AG08396 (cell line): ENCODE measurements at places on chromosomes 1 and 21.
A peak's percentile ranks its signal among the peaks of the same experiment; 100 is the strongest.

DNA sequence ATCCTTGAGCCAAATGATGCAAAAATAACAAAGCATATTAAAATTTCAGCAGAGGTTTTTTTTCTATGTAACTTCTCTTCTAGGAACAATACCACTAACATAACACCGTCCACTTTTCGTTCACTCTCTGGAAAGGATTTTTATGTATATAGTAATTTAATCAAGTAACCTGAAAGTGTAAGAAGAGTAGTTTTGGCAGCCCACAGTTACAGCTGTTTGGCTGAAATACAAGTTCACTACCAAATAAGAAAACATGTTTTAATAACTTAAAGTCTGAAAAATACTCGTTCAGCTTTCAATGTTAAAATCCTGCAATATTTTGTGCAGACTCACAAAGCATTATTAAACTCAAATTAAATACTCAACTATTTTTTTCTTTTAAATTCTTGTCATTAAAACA, 896.8 kb upstream of the ADGRL4 start:
- DNase-seq: no peak

GRCh38 chr1:20061866-20062265, 8.1 kb upstream of the PLA2G5 start:
- no peak for DNase-seq

GRCh38 chr1:26094076-26094669, 17.5 kb upstream of the PDIK1L start:
- DNase-seq: no peak

GRCh38 chr1:41135196-41135947, 106.7 kb downstream of the SCMH1 start:
- DNase-seq: no peak

DNA sequence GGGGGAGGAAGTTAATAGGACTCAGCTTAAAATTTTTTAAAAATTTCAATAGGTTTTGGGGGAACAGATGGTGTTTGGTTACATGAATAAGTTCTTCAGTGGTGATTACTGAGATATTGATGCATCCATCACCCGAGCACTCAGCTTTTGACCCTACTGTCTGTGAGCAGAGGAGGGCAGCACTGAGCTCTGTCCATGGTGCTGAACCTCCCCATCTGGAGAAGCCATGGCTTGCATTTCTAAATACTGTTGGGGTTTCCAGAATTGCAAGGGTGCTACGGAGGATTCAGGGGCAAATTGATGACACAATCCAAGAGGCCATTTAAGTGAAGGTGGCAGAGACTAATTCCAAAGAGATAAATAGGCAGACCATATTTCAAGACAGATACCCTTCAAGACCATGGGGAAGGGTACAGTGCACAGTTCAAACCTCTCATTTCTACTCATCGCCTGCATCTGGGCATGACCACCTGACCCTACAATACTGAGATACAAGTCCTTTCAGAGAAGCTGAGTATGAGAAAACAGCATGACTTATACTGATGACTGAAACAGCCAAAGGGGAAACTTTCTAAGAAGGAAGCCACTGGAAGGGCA, 17.2 kb downstream of the SYT2 start:
- peak; percentile 83 for DNase-seq

- DNase-seq: peak; percentile 86
Observed at GRCh38 chr1:85607126-85607920, 26.8 kb downstream of the CCN1 start.

GRCh38 chr1:64948905-64949833, 17.2 kb downstream of the JAK1 start:
- DNase-seq: no peak

DNA sequence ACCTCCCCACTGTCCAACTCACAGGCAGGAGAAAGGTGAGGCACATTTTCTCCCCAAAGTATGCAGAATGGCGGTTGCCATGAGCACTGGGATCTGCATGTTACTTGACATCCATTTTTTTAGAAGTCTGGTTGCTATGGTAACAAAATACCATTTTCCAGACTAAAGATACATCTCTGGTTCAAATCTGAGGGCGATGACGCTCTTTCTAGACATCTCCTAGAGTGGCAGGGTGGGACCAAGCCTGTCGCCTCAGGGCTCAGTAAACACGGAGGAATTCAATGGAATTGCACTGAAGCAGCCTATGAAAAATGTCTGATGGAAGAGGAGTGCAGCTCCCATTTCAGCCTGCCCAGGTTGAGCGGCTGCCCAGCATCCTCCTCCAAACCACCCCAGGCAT, 21.5 kb upstream of the FAM43B start:
- DNase-seq: no peak

GRCh38 chr21:42398436-42399028, 2.7 kb upstream of the TMPRSS3 start:
- no peak for DNase-seq

DNA sequence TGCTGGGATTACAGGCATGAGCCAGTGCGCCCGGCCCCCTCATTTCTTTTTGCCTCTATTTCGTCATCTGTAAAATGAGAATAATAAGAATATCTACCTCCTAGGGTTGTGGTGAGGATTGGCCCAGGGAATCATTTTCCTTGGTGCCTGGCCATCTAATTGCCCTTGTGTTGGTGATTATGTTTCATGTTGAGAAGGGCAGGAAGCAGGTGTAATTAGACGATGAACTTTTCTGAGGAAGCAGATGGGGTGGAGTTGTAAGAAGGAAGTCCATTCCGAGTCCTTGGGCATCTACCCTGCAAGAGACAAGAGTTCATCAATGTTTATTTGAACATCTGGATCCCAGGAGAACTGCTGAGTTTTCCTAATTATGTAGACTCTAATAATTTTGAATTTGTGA, 38.7 kb upstream of the NEK2 start:
- DNase-seq: no peak

GRCh38 chr1:107870696-107871095, 94.3 kb downstream of the VAV3 start:
- no peak for DNase-seq

DNA sequence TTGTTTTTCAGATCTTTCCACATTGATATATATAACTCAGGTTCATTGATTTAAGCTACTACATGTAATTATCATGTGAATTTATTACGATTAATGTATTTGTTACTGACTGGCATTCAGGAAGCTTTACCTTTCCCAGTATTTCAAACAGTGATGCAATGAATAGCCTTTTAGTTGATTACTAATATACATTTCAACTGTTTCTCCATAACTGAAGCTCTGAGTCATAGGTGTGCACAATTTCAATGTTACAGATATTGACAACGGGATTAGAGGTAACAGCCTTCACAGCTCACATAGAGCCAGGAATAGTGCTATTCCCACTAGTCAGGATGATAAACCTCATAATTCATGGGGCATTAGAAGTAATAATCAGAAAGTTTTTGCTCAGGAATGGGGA, 25.1 kb downstream of the RAVER2 start:
- DNase-seq: no peak

- DNase-seq: no peak
Observed at GRCh38 chr1:40895601-40896000, 33.4 kb upstream of the CITED4 start.

GRCh38 chr1:187306710-187307415, 478.1 kb downstream of the PLA2G4A start:
- no peak for DNase-seq

DNA sequence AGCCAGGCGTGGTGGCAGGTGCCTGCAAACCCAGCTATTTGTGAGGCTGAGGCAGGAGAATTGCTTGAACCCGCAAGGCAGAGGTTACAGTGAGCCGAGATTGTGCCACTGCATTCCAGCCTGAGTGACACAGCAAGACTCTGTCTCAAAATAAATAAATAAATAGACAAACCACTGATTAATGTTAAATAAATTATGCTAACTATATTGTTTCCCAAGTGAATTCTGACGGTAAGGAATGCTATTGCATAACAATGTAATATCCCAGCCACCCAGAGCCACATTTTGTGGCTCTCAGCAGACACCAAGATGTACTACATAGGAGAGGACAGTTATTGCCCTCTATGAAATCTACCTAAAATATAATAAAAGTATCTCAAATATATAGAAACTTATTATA, 55.4 kb downstream of the LPGAT1 start:
- DNase-seq: no peak

- DNase-seq: no peak
Observed at GRCh38 chr1:52641307-52641706, 8.3 kb downstream of the SHISAL2A start.

DNA sequence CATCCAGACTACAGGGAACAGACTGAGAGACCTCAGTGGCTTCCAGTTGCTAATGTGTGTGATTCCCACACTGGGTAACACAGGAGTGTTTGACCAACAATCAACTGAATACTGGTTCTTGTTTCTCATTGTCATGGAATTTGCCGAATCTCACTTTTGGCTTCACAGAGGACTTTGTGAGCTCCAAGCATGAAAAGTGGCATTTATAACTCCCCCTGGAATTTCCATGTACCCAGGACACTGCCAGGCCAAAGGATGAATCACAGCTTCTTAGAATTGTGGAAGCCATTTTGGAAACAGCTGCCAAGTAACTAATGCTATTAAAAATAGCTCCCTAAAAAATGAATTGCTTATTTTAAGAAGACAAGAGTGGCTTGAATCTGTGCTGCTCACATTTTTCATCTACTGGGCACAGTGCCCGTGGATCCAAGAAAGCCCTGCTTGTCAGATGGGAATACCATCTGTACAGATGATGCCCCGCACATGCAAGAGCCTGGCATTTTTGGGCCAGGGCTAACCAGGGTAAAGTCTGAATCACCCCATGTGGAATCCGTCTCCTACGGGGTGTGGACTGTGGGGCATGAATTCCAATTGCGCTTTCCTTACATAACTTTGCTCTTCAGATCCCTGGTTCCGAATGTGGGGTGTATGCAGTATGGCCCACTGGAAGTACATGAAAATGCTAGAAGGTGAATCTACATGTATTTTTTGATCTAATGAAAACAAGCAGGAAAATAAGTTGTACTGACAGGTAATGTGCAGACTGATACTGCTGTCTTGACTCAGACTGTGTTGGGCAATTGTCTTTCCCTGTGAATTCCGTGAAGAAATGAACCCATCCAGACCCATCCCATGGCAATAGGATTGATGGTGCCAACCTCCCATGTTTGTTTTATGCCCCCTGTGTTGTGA, 487.3 kb downstream of the SIPA1L2 start:
- peak; percentile 29 for DNase-seq

DNA sequence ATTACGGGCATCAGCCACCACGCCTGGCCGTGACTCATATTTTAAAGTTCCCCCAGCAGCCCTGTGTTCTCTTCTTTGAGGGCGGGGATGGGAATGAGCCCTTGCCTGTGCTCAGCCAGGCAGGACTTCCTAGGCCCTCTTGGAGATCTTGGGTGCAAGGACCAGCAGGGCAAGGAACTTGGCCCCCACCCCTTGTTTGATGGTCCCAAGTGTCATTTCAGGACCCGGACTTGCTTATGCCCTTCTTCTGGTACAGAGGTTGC, 9.3 kb downstream of the RASSF5 start:
- no peak for DNase-seq

DNA sequence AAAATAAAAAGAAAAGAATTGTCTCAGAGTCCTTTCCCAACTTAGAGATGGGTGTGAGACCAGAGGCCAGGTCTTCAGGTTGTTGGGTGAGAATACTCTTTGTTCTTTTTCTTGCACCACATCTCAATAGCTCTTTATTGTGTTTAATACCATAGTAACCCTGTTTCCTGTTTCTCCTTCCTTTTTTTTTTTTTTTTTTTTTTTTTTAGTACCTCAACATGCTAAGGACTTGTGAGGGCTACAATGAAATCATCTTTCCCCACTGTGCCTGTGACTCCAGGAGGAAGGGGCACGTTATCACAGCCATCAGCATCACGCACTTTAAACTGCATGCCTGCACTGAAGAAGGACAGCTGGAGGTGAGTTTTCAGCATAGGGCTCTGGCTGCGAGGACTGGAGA, 24.4 kb downstream of the CELF3 start:
- no peak for DNase-seq

GRCh38 chr21:42343963-42344510, 6.8 kb downstream of the TFF2 start:
- DNase-seq: no peak

DNA sequence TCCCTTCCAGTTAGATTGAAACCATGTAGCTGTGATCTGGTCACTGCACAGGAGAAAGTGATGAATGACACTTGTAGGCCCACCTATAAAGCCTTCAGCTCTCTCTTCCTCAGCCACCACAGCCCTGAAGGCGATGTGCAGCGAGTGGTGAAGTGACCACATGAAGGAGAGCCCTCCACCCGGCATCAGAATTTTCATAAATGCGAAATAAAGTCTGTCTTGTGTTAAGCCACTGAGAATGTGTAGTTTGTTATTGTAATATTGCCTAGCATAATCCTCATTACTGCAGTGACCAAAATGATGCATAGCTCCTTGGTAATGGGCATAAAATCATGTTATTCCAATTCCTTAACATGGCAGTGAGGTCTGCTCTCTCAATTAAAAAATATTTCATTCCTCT, 122.1 kb upstream of the LYPLAL1 start:
- no peak for DNase-seq

GRCh38 chr1:26529655-26530409, at the start of gene RPS6KA1:
RPS6KA1 (plus strand) TSS chr1:26529761; CDS start chr1:26529921, 160 bp downstream.
- DNase-seq: peak; percentile 90

- DNase-seq: no peak
Observed at GRCh38 chr1:151898519-151898991, 10.8 kb downstream of the THEM4 start.

DNA sequence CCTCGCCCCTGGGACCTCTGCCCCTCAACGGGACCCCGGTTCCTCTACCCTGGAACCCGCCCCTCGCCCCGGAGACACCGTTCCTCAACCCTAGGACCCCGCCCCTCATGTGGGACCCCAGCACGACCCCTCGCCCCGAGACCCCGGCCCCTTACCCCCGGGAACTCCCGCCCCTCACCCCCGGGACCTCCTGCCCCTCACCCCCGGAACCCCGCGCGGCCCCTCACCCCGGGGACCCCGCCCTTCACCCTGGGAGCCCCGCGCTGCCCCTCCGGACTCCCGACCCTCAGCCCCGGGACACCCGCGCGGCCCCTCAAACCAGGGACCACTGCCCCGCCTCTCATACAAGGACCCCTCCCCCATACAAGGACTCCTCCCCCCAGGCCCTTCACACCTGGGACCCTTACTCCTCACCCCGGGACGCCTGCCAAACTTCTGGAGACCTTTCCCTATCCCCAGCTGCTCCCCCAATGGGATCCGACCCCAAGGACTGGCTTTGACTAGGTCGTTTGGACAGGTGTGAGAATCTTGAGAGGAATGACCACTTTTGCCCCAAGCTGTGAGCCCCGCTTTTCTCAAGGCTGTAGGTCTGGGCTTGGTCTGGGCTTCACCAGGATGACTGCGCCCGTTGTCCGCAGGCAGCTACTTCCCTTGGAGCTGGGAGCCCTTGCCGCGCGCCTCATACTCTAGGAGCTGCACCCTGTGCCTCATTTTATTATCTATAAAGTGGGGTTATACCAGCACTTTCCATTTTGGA, 843 bp downstream of the DIP2A start:
- DNase-seq: peak; percentile 52

GRCh38 chr1:228001738-228002535, 4.9 kb upstream of the WNT3A start:
- no peak for DNase-seq

- peak; percentile 36 for DNase-seq
Observed at GRCh38 chr1:182784556-182785171, 4.9 kb upstream of the NPL start.

GRCh38 chr1:90510143-90510542, 207.0 kb downstream of the BARHL2 start:
- no peak for DNase-seq

GRCh38 chr1:245046769-245047168, 108.0 kb upstream of the KIF26B start:
- DNase-seq: no peak
